RPMI8226 (cell line): ENCODE measurements at places on chromosomes 7 and 10.
A peak's percentile ranks its signal among the peaks of the same experiment; 100 is the strongest.

GRCh38 chr7:134742688-134743350 lies 36.6 kb upstream of the CALD1 start:
- DNase-seq = no peak

- peak; percentile 75 for DNase-seq
Measured at GRCh38 chr7:35985126-35985754, 167.8 kb upstream of the EEPD1 start.

DNA sequence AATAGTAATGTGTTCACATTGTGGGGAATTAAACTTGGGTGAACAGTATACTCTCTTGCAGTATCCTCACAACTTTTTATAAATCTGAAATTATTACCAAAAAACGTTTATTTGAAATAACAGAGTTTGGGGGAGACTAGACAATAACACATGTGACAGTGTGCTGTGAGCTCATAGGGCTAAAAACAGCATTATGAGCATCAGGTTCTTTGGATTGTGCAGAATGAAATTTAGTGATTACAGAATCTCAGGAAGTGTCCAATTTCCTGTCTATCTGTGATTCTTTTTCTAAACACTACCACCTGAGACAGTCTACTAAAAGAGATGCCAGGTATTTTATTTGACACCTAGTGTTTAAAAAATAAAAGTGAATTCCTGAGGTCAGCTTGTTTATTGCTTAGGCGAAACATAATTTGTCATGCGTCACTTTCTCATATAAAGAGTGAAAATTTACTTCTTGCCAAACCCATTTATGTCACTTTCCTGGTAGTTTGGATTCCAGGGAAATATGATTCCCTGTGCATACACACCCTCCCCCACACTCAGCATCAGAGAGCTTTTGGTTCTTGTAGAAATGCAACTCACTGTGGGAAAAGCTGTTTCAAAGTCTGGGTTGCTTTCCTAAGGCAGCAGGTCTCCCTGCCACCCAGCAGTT lies 71.2 kb downstream of the AOAH start:
- DNase-seq = no peak

DNA sequence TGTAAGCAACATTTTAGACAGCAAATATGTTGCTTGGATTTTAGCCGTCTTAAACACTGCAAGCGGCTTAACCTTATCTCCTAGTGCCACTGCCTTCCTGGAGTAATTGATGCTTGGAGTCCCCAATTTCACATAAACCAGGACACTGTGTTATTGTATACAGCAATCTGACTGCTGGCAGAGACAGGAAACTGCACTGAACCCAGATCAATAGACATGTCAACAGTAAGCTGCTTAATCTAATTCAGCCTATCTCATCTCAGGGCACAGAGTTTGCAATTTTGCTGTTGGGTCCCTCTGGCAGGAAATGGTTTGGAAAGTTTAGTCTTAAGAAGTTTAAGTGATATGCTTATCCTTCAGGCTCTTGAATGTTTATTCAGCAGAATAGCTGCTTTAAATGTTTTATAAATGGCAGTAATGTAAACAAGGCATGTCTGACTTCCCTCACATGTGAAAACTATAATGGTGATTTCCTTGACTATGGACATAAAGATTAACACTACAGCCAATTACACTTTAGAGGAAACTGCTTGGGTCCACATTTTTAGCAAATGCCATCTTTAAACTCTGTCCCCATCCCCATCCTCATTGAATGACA lies 598.6 kb downstream of the PARD3 start:
- no peak for DNase-seq

DNA sequence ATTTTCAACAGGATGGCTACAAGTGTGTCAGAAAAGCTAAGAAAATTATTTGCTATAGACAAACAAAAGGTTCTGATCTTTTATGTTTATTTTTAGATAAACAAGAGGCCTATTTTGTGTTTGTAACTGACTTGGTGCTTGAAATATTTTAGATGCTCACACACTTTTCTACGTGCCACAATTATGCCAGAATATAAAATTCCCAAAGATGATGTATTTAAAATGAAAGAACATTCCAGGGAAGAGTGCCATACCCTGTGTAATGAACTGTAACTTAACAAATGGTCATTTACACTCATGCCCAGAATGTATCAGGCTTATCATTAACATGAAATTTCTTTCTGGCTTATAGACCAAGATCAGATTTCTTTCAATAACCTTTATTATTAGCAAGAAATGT lies 144.9 kb upstream of the MTPN start:
- DNase-seq = no peak

GRCh38 chr7:112280267-112280666 lies 73.8 kb downstream of the ZNF277 start:
- DNase-seq = no peak

DNA sequence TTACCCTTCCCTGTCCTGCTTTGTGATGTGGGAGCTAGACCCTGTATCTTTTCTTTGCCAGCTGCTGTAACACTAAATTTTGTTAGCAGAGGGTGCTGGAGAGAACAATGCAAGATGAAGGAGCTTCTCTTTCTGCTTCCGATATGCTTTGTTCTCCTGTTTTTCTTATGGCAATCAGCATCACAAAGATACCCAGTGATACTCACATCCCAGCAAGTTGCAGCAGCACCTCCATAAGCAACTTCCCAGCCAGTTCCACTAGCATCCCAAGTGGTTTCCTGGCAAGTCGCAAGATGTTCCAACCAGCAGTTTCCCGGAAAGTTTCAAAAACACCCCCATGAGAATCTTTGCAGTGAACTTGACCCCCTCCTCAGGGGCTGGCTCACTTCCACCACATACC lies 148.6 kb downstream of the IMMP2L start:
- no peak for DNase-seq

GRCh38 chr10:86971232-86971991 lies 3.1 kb downstream of the ADIRF start:
- DNase-seq = peak; percentile 71

DNA sequence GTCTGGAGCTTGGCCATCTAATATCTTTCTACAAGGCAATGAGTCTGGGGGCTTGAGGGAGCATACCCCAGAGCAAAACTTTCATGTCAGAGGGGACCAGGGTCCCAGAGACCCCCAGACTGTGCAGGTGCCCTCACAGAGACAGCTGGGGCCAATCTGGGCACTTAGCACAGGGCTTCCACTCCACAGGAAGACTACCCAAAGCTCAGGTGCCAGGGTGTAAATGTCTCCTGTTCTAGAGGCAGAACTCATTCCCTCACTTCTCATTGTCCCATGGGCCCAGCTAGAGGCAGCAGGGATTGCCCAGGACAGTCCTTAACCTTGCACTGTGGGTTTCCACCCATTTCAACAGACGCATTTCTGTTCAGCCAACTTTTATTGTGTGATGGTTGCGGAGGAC lies 246.9 kb downstream of the ACTR3B start:
- no peak for DNase-seq

GRCh38 chr10:88623835-88624234 lies 37.3 kb downstream of the LIPJ start:
- no peak for DNase-seq

- no peak for DNase-seq
Measured at GRCh38 chr7:87337331-87337730, 8.1 kb upstream of the CROT start.

DNA sequence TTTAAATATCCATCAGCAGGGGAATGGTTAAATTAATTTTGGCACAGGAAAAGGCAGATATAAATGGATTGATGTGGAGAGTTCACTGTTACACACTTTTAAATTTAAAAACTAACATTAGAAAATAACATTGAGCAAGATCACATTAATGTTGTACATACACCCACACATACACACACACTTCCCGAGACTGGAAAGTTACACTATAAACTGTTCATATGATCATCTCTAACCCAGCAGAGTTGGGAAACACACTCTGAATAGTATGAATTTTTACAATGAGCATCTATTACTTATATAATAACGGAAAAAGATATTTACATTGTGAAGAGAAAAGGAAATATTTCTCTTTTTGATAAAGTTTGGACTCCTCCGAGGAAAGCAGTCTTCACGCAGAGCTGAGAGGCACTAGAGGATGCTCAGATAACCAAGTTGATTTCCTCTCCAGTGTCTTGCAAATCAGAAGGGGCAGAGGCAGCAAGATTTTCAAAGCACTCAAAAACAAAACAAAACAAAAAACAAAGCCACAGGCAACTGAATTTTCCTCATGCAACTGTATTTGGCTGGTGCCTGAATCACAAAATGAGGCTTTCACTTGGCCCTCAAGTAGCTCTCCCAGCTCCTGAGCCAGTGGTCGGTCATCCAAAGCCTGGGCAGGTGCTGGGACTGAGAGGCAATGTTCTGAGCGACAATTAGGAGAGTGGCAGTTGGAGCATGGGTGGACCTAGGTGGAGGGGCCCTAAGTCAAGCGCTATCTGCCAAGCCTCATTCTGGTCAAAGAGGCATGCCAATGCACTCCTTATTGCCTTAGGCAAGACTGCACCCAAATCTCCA lies 10.5 kb upstream of the GATAD1 start:
- no peak for DNase-seq

- DNase-seq = no peak
Measured at GRCh38 chr7:27305854-27306253, 63.3 kb downstream of the EVX1 start.

DNA sequence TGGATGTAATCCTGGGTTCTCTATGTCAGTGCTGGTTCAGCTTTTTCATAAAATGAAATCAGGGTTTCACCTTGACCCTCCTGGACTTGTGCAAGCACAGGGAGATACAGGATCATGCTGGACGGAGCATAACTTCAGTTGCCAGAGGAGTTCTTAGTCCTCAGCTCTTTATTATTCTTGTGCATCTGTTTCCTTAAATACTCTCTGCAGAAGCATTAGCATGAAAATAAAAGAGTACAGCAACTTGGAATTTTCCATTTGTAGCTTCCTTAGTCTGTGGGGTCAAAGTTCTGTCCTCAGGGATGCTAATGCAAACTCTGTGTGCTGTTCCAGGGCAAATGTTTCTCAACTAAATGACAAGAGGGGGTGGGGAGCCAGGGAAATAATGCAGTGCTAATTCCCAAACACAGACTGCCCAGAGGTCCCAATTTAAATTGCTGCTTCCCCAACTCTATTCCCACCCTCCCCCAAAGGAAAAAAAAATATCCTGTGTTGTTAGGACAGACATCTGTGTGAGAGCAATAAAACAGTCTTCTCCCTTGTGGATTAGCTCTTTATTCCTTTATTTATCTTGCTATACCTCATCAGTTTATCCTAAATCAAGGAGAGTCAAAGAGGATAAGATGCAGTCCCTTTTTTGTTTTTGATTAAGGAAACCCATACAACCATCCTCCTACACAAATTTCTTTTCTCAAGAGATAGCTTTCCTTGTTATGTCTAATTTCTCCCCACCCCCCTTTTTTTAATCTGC lies 905.0 kb downstream of the LRMDA start:
- no peak for DNase-seq

DNA sequence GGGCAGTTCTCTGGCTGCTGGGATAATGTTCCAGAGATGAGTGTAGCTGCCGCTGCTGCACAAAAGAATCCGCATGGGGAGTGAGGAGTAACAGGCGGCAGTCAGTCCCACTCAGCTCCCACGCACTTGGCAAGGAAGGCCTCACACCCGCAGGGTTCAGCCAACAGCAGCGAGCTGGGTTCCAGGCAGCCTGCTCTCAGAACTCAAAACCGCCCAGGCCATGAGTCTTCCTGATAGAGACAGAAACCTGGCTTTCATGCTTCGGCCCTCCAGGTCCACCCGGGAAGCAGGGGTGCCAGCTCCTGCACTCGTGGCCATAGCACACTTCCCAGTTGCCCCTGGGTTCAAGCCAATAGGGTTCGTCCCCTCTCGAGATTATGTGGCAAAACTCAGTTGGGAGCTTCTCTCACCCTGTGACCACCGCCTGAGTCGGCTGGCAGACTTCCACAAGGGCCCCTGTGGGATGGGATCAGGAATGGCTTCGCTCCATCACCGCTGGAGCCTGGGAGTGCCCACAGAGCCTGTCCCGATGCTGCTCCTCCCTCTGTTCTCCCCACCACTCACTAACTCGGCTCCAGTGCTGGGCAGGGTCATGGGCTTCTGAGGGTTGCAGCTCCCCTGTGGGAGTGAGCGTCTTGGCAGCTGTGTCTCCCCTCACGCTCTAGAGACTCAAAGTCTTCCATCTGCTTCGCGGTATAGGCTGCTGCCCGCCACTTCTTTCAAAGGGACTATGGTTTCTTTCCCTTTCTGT lies 20.6 kb downstream of the CLRN3 start:
- DNase-seq = no peak

DNA sequence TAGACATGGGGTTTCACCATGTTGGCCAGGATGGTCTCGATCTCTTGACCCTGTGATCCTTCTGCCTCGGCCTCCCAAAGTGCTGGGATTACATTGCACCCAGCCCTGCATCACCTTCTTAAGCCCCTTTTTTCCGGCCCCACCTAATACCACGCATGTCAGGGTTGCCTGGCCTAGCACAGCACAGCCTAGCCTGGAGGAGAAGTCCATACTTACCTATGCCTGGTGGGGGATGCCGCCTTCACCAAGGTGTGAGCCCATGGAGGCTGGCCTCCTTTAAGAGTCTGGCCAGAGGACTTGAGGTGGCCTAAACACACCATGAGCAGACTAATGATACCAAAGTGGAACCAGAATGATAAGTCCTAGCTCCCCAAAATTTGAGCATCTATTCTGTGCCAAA lies 22.0 kb upstream of the CUX1 start:
- no peak for DNase-seq

DNA sequence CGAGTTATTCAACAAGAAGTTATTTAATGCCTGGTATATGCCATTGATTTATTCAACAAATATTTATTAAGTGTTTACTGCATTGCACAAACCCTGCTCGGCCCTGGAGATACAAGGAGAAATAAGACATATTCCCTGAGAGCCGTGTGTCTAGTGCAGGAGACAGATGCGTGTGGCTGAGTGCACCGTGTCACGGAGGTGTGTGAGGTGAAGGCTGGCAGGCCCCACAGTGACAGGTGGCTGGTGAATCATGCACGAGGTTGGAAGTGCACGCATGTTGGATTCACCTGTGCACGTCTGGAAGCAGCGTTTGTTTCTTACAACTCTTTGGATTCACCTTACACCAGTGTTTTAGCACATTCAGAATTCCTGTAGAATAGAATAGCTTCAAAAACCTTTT lies 136.6 kb upstream of the SHH start:
- DNase-seq = no peak

GRCh38 chr10:122233857-122234348 lies 37.2 kb upstream of the BTBD16 start:
- DNase-seq = no peak

DNA sequence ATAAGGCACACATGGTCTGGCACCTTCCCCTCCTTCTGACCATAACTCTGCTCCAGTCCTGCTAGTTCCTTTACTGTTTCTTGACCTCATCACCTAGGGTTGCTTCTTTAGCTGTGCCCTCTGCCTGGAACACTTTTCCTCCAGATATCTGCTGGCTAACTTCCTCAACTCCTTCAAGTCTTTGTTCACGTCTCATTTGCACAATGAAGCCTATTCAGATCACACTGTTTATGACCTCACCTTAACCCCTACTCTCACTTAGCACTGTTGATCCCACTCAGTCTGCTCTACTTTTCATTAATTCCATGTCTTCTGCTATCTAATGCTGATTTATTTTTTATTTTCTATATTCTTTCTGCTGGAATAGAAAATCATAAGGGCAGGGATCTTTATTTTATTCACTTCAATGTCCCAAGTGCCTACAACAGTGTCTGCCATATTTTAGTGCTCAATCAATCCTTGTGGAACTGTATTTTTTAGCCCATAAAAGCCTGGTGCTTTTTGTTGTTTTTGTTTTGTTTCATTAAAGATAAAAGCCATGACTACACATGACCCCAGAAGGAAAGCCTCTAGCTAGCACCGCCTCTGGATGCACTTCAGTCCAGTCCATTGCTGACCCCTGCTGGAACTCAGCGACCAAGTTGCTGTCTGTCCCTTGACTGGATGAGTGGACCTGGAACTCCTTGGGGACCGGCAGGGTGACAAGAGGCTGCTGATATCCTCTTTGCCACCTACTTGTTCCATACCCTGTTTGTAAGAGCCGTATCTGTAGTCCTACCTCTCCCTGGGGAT lies 12.3 kb downstream of the KLF14 start:
- peak; percentile 38 for DNase-seq

GRCh38 chr10:33178026-33178755 lies 156.3 kb downstream of the NRP1 start:
- no peak for DNase-seq
